ENCODE measurements at places on chromosomes 2 and 18.

DNA sequence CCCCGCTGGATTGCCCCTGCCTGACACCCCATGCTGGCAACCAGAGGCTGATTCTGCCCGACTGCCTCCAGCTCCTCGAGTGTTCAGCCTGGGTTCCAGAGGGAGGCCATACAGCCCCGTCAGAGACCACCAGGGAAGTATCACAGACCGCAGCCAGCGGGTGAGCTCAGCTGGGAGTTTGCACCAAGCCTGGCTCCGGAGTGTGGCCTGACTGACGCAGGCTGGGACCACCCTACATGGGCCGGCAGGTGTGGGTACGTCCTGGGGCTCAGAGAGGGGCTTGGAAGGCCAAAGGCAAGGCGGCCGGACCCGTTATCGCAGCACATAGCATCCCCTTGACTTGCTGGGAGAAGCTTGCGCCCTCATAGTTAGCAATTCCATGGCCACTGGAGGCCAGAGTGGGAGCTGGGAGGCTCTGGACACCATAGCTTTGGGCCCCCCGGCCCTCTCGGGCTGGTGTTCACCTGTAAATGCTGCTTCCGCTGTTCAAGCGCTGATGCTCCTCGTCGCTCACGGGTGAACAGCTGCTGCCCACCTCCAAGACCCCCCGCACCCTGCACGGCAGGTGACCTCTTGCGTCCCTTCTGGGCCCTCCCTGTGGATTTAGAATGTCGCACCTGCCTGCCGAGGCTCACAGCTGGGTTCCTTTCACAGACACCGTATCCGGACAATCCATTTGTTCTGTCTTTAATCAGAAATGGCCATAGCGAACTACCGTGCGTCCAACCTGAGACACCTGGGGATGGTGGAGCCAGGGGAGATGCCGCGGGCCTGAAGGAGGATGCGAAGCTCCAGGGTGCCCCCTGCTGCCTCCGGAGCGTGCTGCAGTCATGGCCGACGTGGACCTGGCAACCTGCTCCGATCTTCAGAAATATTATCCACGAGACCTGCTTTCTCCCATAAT lies 31.2 kb upstream of the SLC66A3 start:
- H3K4me1 ChIP-seq, result peaks cover 6% of the 10 kb centered on the region
- H3K4me3 ChIP-seq, result no peak overlapping the region
- H3K27ac ChIP-seq, result no peak overlapping the region
- peak; percentile 69 for DNase-seq
- peaks cover 6% of the 10 kb centered on the region for H3K27me3 ChIP-seq

DNA sequence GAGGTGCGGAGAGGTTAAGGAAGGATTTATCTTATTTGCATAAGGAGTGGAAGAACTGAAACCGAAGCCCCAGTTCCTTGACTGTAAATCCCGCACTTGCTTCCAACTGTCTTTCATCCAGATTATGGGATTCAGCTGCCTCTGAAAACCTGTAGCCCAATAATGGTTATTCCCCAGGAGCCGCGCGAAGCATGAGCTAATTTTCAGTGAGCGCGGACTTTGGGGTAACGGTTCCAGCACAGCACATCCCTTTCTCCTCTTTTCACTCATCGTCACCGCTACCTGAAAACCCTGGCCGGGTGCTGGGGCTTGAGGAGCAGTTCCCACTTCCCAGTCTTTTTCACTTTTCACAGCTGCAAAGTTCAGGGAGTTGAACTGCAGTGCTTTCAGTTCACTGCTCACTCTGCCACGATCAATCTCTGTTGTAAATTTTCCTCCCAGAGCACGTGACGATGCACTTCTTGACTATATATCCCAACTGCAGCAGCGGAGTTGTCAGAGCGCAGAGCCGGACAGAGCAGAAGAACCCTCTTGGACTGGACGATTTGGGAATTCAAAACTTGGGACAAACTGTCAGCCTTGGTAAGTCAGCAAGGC lies at the start of gene KCNE4:
KCNE4 (plus strand) TSS at position 498 of the 597 bp plus-strand sequence. CDS start 641 bp downstream, outside the sequence.
- H3K27ac ChIP-seq, result no peak within 1 kb of the TSS
- no peak for DNase-seq
- H3K4me1 ChIP-seq, result no peaks in the 10 kb centered on the region
- no peak within 1 kb of the TSS for H3K4me3 ChIP-seq

DNA sequence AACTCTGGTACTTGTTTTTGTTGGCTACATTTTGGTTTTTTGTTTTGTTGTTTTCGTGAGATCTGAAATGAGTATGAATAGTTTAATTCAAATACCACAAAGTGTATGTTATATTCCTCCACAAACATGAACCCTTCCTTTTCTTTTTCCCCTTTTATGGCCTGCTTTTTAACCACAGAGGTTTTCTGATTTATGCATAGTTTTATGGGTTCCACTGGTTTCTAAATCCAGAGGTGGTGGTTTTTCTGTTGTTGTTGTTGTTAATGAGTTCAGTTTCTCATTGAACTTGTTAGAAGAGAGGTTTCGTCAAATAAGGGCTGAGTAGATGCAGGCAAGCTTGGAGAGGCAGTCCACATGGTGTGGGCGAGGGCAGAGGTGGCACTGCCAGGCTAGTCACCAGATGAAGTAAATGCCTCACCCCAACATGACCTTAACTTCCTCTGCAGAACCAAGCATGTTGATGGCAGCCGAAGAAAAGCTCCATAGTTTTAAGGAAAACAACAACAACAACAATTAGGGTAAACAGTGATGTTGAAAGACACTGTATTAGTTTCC lies 72.5 kb downstream of the RIF1 start:
- peaks cover 11% of the 10 kb centered on the region for H3K4me1 ChIP-seq
- no peak overlapping the region for H3K4me3 ChIP-seq
- no peak for DNase-seq

- no peak overlapping the region for H3K4me3 ChIP-seq
- no peak overlapping the region for H3K27ac ChIP-seq
- DNase-seq, result no peak
- peaks cover 21% of the 10 kb centered on the region for H3K4me1 ChIP-seq
- H3K27me3 ChIP-seq, result no peaks in the 10 kb centered on the region
These were observed 137.9 kb downstream of the MGAT5 start for GRCh38 chr2:134391751-134392160.

DNA sequence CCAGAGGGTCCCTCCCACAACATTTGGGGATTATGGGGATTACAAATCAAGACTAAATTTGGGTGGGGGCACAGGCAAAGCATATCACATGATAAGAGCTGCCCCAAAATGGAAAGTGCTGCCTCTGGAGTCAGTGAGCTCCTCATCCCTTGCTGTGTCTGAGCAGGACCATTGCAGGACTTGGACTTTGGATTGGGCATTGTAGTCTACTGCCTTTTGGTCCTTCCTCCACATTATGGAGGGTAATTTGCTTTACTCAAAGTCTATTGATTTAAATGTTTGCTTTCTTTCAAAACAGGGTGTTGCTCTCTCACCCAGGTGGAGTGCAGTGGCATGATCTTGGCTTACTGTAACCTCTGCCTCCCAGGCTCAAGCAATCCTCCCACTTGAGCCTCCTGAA lies 106.8 kb upstream of the LDAH start:
- H3K27ac ChIP-seq, result no peak overlapping the region
- H3K36me3 ChIP-seq, result no peaks in the 10 kb centered on the region
- H3K27me3 ChIP-seq, result no peaks in the 10 kb centered on the region
- H3K4me3 ChIP-seq, result no peak overlapping the region
